ENCODE measurements at places on chromosomes 13 and 19.

DNA sequence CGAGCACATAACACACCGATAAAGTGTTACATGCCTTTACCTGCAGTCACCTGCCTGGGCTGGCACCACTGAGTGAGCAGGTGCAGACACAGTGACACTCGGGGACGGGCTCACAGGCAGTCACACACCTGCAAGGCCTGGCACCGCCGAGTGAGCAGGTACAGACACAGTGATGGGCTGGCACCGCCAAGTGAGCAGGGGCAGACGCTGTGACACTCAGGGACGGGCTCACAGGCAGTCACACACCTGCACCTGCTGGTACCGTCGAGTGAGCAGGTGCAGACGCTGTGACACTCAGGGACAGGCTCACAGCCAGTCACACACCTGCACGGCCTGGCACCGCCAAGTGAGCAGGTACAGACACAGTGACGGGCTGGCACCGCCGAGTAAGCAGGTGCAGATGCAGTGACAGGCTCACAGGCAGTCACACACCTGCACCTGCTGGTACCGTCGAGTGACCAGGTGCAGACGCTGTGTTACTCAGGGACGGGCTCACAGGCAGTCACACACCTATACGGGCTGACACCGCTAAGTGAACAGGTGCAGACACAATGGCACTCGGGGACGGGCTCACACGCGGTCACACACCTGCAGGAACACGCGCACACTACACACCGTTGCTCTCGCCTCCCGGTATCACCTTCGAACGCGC is 470 bp downstream of the ZNF835 start:
- DNase-seq = no peak

GRCh38 chr19:19884583-19884982 is 16.2 kb upstream of the ZNF93 start:
- no peak for DNase-seq

GRCh38 chr13:108166078-108166477 is 49.3 kb downstream of the LIG4 start:
- no peak for DNase-seq

DNA sequence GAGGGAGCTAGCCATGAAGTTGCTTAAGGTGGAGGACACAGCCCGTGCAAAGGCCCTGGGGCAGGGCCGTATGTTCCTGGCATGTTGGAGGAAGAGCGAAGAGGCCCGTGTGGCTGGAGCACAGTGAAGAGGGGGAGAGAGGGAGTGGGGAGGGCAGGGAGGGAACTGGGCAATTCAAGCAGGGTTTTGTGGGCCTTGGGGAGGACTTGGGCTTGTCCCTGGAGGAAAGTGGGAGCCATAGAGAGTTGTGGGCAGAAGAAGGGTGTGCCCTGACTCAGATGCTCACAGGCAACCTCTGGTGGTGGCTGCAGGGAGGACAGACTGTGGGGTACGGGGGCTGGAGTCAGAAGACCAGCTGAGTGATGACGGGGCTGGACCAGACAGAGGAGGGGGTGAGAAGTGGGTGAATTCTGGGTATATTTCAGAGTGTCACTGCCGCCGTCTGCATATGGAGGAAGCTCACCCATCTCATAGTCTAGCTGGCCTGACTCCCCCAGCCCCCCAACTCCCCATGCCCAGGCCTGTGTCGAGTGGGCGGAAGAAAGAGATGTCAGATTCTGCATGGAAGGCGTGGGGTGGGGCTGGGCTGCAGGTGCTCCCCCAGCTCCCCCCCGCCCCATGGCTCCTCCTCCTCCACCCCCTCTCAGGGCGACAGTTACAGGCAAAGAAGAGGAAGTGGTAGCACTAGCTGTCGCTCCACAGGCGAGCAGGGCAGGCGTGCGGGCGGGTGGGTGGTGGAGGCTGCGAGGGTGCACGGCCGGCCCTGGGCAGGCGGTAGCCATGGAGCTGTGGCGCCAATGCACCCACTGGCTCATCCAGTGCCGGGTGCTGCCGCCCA is at the start of gene VAV1:
Gene VAV1, plus strand, starts transcription at position 681 of the 838 bp plus-strand sequence. Its CDS starts 100 bp downstream, at position 781.
- no peak for DNase-seq

- no peak for DNase-seq
These were observed 633 bp downstream of the SPHK2 start for GRCh38 chr19:48619692-48620585.

DNA sequence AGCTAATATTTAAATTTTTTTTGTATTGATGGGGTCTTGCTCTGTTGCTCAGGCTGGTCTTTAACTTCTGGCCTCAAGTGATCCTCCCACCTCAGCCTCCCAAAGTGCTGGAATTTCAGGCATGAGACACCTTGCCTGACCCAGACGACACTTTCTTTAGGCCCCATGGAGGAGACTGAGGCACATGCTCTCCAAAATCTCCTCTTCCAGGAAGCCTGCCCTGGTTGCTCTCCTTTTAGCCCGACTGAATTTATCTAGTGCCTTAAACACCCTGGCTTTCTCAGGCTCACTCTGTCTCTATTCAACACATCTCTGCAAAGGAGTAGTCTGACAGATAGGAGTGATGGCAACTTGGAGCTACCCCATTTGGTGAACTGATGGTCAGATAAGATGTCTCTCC is 18.9 kb downstream of the MYO1F start:
- DNase-seq = no peak

DNA sequence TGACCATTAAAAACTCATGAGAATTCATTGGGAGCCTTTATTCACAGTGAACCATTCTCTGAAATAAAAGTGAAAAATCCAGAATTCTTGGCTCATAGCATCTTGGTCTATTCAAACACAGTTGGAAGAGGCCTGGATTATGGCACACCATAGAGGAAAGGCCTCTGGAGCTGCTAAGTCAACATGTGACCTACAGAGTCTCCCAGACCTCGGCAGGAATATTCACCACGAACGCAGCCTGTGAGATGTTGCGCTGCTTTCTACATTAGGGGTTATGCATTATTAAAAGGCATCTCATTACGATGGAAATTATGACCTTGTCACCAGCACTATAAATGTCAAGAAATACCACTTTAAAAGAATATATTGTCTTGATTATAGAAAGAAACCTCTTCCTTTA is 132.6 kb downstream of the EFNB2 start:
- DNase-seq = no peak

DNA sequence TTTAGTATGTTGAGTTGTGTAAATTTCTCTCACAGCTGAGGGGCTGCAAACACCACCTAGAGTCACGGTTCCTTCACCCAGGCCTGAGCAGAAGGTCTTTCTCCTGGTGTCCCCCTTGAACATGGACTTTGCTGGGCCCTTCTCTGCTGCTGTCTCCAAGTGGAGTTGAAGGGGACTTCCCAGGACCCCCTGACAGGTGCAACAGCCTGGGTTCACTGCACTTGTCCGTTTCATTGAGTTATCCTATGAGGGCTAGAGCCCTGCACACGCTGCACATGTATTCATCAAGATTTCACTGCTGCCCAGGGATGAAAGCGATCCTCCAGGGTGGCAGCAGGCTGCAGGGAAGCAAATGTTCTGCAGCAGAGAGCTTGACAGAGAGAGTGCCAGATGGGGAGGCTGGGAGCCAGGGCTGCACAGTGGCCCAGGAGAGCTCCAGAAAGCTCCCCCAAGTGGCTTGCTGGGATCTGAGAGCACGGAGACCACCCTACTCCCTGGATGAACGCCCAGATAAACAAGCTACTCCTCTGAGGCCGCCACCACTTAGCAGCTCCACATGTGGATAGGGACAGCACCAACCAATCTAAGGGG is 10.3 kb downstream of the TMEM272 start:
- no peak for DNase-seq

- no peak for DNase-seq
These were observed 381.6 kb downstream of the EFNB2 start for GRCh38 chr13:106153876-106154275.

DNA sequence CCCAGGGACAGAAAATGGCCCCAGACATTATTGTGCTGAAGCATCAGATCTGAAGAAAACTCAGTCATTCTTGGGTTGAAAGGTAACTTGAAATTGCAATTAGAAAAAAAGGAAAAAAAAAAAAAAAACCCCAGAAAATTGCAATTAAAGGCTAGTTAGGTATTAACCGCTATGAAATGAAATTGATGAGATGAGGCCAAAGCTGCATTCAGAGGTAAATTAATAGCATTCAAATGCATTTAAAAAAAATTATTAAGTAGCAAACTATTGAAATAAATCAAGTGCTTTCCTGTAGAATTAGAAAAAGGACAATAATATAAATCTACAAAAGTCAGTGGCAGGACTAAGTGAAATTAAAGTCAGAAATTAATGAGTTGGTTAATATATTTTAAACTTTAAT is 6.4 kb downstream of the PGLS start:
- no peak for DNase-seq

DNA sequence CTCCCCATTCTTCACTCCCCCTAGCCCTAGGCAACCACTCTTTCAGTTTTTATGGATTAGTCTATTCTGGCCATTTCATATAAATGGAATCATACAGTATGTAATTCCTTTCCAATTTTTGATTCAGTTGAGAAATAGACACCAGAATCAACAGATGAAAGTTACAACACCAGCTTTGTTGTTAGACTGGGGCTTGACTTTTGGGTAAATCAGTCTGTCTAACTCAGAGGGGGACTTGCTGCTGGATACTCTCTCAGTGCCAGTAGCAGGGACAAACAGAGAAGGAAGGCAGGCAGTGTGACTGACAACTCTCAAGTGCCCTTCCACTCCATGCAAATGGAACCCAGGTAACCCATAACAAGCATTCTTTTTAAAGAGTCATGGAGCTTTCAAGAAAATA is 40.7 kb downstream of the CDADC1 start:
- DNase-seq = no peak

DNA sequence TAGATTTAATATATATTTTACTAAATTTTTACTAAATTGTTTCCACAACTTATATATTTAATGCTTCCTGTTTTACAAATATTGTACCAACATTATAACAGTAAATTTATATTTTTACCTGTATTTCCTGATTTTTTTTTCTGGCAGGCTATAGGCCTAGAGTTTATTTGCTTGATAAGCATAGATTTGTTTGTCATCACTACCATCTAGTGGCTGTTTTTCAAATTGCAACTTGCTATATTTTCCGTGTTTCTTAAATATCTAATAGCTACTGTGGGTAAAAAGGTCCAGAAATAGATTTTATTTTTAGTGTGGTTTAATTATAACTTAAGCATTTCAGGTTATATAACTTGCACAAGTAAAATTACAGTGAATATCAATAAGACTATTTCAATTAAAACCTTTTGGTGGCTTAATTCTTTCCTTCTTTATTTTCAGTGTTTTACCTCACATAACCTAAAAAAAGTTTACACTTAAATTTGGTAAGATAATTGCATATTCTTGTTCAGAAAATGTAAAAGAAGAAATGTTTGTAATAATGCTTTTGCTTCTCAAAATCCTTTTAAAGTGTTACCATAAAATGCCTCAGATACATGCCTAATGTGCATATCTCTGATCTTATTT is 60.6 kb downstream of the NDFIP2 start:
- no peak for DNase-seq

DNA sequence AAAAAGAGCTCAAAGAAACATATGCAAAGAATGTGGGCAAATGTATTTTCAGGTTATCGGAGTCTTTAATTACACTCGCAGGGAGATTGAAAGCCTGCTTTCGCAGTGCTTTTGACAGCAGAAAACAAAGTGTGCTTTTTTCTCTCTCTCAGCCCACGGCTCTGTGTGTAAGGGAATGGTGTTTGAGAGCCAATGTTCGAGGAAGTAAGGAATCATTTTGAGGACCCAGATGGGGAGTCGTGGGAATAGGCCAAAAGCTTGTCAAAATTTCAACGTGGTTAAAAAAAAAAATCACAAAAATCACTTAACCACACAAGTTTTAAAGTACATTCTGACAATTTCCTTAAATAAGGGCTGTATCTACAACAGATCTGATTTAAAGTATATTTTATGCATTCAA is 197.1 kb upstream of the IRS2 start:
- DNase-seq = no peak

GRCh38 chr19:52187407-52187806 is 2.4 kb upstream of the PPP2R1A start:
- DNase-seq = no peak

DNA sequence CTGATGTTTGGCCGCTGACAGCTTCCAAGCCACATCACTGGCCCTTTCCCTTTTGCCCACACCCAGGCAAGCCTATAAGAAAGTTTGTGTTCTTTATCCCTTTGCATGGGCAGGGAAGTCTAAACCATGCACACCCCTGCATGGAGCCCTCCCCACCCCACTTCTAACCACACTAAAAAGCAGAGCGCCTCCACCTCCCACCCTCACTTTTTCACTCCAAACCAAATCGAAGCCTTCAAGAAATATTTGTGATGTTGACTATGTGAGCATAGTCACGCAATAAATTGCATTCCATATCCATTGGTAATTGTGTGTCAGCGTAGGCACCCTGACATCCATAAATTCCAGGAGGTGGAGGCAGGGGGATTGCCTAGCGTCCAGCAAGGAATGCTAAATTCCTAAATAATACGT is 104.4 kb upstream of the LSM14A start:
- DNase-seq = no peak
